Hepatocyte (in vitro differentiated cells): ENCODE measurements at places on chromosomes 13 and 19. TPM values are rescaled to one million over a fixed set of nuclear protein-coding genes. Genes with fewer than 3 reads are reported as not detected.

Gene OR7C1
- polyA plus RNA-seq, result 0.02 and 1.2 TPM in 2 replicates

Gene NLRP11
- polyA plus RNA-seq, result not detected in 2 replicates

Gene ETFB
- 237 and 248 TPM in 2 replicates for polyA plus RNA-seq

Gene IRGQ
- 9.6 and 14.4 TPM in 2 replicates for polyA plus RNA-seq

Gene AMER2
- polyA plus RNA-seq, result 0.02 and 0.18 TPM in 2 replicates

Gene SIGLECL1
- not detected in 2 replicates for polyA plus RNA-seq

Gene ZNF600
- 14.6 and 16.9 TPM in 2 replicates for polyA plus RNA-seq

DNA sequence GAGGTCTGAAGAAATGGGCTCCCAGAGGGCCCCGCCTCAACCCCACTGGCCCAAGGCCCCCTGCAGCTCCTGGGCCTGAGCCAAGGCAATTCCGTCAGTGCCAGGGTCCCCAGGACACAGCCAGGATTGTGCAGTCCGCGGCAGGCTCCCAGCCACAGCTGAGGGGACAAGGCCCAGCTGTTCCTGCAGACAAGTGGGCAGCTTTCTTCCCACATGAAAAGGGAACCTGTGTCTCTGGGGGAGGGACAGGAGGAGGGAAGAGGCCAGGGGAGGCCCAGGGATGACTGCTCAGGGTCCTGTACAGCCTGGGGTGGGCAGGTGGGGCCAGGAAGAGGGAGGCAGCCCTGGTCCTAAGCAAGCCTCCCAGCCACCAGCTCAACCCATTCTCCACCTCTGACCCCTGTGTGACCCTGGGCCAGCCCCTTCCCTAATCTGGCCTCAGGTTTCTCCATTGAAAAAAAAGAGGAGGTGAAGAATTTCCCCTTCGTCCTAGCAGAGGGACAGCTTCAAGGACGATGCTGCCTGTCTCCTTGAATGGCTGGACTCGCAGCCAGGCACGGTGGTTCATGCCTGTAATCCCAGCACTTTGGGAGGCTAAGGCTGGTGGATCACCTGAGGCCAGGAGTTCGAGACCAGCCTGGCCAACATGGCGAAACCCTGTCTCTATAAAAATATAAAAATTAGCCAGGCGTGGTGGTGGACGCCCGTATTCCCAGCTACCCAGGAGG, 20.5 kb upstream of the VSTM2B start:
- DNase-seq, result no peak

GRCh38 chr19:16043156-16043757, 33.0 kb upstream of the TPM4 start:
- DNase-seq, result no peak

GRCh38 chr13:30925429-30925828, 7.0 kb upstream of the TEX26 start:
- no peak for DNase-seq

GRCh38 chr19:29372921-29373797, 152.6 kb upstream of the VSTM2B start:
- DNase-seq, result peak; percentile 2

DNA sequence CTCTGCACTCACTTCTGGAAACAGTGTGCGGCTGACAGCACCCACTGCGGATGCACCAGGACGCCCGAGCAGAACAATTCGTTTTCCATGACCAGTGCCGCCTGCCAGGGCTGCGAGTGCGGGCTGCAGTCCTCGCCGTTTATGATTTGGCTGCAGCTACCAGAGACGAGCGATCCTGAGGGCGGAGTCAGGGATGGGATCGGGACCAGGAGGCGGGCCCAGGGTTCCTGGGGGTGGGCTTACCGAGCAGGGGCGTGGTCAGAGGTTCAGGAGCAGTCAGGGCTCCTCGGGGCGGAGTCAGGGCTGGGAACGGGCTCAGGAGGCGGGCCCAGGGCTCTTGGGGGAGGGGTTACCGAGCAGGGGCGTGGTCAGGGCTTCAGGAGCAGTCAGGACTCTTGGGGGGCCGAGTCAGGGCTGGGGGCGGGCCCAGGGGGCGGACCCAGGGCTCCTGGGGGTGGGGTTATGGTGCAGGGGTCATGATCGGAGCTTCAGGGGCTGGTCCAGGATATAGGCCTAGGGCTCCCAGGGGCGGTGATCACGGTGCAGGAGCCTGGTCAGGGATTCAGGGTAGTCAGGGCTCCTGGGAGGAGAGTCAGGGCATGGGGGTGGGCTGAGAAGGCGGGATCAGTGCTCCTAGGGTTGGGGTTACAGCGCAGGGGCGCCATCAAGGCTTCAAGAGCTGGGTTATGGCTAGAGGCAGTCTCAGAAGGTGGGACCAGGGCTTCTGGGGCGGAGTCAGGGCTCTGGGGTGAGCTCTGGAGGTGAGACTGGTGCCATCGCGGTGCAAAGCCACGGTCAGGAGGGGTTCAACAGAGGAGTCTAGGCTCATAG, 1.7 kb downstream of the KLK4 start:
- peak; percentile 69 for DNase-seq

- DNase-seq, result no peak
These were observed 840 bp upstream of the LILRA4 start for GRCh38 chr19:54339646-54340358.

DNA sequence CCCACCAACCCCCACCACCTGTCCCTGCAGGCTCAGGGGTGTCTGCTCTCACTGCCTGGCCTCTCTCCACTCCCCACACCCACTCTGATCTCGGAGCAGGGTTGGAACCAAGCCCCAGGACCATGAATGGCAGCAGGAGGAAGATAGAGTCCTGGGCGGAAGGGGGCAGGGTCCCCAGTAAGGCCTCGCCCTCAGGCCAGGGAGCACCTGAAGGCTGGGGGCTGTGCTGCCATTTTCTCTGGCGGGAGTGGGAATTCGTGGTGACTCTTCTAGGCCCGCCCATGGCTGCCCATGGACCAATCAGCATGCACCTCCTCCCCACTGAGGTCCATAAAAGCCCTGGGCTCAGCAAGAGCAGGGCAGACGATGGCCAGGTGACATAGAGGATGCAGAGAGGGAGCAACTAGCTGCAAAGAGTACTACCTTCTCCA, 25.0 kb downstream of the KBTBD6 start:
- no peak for DNase-seq

- DNase-seq, result no peak
These were observed 2.3 kb upstream of the FBN3 start for GRCh38 chr19:8151767-8152035.

DNA sequence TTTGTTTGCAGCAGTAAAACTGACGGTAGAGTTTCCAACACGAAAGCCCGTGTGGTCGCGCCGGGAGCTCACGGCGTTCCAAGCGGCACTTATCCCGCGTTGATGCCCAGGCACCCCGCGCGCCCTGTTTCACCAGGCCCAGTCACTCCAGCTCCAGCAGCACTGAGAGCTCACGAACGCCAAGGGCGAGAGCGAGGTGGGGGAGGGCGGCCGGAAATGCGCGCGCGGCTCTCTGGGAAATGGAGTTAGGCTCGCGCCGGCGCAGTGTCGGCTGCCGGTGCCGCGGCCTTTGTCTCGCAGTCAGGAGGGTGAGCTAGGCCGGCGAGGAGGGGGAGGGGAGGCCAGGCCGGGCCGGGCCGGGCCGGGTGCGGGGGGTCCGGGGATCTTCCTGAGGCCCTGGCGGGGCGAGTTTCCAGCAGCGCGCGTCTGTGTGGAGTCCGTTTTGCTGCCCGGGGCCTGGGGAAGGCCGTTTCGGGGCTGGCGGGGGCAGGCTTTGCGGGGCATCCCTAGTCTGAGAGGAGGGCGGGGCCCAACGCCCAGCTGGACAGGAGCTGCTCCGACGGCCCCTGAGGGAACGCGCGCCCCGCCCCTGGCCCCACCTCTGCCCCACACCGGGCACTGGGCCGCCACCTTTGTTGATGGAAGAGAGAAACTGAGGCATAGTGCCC, at the start of gene ZNF135:
ZNF135 (plus strand) TSS at position 280 of the 668 bp plus-strand sequence. CDS start 721 bp downstream, outside the sequence.
- peak; percentile 95 for DNase-seq
